NCI-H526 (cell line): ENCODE measurements at places on chromosomes 3 and 15.

GRCh38 chr3:66383023-66383422 is 117.8 kb downstream of the LRIG1 start:
- no peak for DNase-seq

GRCh38 chr15:30979457-30979856 is 12.0 kb downstream of the MTMR10 start:
- no peak for DNase-seq

DNA sequence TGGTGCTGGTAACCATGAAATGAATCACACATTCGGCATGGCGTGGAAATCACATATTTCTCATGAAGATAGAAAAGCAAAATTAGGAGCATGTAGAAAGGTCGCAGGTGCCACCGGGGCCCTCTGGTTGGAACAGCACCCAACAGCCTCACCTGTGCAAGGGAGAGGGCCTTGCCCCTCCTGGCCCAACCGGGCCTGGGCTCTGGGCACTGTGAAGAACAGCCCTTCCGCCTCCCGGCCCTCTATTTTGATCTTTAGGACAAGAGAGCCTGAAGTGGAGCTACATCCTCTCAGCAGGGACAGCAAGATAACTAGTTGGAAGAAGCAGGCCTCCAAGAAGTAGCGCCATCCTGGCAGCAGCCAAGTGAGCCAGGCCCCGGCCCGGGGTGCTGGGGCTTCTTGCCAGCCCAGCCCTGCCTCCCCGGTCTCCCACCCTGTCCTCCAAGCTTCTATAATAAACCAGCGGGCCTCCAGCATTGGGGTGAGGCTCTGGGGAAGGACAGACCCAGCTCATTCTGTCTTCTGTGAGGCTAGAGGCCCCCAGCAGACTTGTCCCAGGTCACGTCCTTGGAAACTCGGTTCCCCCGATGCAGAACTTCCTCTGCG is 46.1 kb upstream of the FGD5 start:
- no peak for DNase-seq

- DNase-seq, result no peak
Observed at GRCh38 chr15:37094915-37095711, 5.2 kb downstream of the MEIS2 start.

GRCh38 chr3:189937302-189938127 is 183.2 kb downstream of the P3H2 start:
- no peak for DNase-seq

DNA sequence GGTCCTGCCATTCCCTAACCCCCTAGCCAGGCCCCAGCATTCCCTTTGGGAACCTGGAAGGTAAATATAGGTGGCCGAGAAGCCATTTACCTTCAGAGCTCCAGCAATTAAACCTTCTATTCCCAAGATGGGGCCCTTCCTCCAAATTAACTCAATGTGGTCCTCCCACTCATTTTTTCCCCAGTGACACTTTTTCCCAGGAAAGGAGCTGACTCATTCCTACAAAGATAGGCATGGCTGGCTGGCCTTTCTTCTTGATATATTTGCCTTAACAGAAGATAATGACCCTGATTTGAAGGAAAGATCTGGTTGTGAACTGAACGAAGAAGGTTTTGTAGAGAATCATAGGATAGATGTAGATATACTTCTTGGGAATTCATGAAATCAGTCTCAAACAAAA is 279.0 kb upstream of the VEPH1 start:
- no peak for DNase-seq

- peak; percentile 65 for DNase-seq
Observed at GRCh38 chr15:32844118-32844711, 126.4 kb downstream of the GREM1 start.

DNA sequence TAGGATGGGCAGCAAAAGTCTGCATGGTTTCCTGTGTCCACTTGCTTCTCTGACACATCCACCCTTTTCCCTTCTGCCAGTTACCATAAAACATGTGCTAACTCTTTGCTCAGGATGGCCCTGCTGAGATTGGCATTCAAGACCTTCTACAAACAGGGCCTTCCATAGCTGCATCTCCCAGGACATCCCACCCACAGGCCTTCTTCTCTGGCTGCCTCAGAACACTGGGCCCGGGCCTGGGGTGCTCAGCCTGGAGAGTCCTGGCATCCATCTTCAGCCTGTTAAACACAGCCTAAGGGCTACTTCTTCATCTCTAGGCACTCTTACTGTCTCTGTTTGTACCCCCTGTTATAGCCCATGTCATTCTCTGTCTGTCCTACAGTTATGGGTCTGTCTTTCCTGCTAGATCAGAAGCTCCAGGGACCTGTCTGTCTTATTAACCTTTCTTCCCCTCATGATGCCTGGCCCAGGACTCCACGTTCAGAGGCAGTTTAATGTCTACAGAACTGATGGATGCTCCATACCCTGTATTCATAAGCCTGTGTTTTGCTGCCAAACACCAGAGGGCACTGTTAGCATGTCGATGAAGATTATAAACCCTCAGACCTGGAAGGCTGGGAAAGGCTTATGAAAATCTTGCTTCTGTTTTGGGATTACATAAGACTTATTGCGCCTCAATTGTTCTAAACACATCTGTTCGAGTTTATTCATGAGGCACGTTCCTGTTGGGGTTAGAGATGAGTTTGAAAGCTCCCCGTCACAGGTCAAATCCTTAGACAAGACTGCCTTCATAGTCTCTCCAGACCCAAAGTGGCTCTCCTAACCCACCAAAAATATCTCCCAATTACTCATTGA is 16.5 kb downstream of the SEMA3G start:
- DNase-seq, result peak; percentile 86

DNA sequence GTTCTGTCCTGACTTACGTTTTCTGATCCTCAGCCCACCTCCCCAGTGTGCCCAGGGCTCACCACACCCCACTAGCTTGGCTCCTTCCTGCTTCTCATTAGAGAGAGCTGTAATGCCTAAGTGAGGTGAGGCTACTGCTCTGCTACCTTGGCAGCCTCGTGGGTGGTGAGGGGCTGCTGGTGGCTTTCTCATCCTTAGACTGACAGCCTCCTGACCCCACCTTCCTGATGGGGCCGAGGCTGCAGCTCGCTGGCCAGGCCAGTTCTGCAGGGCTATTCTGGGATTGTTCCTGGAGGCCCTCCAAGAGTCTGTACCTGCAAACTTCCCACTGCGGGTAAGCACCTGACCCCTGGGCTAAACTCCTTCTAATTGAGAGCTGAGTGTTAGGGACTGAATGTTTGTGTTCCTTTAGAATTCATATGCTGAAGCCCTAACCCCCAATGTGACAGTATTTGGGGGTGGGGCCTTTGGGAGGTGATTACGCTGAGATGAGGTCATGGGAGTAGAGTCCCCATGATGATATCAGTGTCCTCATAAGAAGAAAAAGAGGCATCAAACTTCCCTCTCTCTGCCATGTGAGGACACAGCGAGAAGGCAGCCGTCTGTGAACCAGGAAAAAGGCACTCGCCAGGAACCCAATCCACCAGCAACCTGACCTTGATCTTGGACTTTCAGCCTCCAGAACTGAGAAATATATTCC is 38.1 kb upstream of the IQSEC1 start:
- DNase-seq, result no peak

DNA sequence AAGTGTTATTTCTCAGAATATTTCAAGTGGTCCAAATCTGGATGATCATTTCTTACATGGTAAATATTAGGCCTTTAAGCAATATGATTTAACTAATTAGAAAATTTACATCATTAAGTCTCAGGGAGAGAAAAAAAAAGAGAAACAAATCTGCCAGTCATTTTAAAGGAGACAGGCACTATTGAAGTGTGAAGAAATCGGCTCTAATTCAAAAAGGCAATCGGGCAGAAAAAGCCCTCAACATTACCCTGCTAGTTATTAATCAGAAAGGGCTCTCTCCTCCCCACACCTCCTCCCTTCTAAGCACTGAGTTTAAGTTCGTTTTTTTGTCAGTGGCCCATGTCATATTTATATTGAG is 215.9 kb downstream of the MEIS2 start:
- DNase-seq, result no peak

- no peak for DNase-seq
Observed at GRCh38 chr15:87527416-87527815, 729.1 kb downstream of the NTRK3 start.

DNA sequence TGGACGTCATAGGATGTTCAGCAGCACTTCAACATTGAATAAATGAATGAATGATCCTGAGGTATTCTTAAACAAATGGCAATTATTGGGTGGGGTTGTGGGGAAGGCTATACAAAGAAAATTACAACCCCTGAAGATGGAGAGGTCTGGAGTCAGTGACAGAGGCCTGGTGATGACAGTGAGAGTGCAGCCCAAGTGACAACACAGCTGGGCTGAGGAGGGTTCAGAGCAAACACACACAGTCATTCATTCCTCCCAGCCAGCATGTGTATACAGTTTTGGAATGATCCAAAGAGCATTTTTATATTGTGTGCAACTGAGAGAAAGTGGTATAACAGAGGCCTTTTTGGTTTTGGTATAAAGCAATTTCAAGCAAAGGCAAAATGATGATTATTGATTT is 148.1 kb downstream of the ANO10 start:
- no peak for DNase-seq

DNA sequence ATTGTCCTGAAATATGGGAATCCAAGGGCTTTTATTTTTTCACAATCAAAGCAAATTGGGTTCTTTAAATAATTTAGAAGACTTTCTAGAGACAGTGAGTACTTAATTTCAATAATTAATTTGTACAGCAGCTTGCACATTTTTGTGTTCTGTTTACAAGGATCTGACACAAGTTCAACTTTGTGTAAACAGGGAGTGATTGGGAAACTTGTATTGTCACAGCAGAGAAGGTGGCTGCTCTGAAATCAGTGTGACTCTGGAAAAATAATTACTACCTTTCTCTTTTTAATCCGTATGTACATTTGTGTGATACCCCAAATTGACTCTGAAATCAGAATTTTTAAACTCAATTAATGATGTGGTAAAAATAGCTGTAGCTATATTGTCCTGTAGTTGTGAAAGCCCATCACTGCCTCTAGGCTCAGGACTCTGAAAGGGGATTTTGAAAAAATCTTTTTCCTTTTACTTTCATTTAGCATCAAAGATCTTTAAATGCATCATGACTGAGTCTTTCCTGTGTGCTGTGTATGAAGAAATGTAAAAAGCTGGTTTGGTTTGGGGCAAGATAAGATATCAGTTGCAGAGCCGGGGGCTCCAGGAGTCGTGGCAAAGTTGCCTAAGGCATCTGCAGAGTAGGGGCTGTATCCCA is 45.1 kb downstream of the MFSD1 start:
- no peak for DNase-seq

DNA sequence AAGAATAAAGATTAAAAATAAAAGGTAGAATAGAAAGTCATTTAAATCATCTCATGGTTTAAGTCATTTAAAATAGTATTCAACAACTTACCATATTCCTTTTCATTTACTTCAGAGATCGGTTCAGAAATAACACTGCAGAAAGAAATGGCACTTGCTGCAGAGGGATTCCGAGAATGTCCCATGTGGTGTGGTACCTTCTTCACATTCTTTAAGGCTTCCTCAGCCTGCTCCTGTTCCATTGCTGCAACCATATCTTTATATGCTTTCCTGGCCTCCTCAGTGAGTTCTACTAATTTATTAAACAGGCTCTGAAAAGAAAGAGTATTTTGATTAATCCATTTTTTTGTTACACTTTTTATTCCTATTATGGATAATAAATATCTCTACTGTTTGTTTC is 32.6 kb upstream of the SHC4 start:
- no peak for DNase-seq
